CD14-positive monocyte (primary cell): ENCODE measurements at places on chromosomes 13 and 19.

DNA sequence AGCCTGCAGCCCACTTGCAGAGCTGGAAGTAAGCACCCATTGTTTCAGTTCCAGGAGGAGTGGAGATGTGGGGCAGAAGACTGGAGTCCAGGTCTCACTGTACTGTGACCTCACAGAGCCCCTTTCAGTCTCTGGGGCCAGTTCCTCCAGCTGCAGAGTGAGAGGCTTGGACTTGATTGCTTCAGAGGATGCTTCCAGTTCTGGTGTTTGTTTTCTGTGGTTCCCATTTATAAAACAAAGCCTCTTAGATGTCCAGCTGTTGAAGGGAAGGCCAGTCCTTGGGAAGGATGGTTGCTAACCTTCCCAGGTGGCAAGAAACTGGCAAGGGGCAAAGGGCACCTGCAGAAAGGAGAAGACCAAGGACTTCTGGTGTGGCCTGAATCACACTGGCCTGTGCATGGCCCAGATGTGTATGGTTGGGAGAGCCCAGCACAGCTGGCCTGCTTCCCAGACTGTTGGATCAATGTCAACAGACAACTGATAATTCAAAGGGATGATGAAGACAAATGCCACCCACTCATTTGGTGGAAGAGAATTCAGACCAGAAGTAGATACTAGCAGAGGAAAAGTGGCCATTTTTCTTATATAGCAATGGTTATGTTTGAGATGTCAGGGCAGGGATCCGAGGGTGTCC, 218.5 kb downstream of the ZNF536 start:
- no peak for DNase-seq

DNA sequence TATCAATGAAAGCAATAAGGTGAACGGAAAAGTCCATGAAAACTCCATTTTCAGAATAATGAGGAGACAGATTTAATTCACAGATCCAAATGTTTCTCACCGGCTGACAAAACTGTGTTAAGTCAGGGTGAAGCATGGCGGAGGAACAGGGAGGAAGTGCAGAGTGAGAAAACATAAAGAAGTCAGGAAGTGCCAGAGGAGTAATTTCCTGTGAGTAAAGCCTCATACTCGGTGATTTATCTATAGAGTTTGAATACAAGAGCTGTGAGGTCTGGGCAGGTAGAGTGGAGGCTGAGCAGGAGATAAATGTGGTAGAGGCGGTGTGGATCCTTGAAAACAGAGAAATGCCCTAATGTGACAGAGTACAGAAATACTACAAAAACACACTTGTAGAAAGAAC, 11.4 kb downstream of the CARD8 start:
- peak; percentile 41 for DNase-seq

DNA sequence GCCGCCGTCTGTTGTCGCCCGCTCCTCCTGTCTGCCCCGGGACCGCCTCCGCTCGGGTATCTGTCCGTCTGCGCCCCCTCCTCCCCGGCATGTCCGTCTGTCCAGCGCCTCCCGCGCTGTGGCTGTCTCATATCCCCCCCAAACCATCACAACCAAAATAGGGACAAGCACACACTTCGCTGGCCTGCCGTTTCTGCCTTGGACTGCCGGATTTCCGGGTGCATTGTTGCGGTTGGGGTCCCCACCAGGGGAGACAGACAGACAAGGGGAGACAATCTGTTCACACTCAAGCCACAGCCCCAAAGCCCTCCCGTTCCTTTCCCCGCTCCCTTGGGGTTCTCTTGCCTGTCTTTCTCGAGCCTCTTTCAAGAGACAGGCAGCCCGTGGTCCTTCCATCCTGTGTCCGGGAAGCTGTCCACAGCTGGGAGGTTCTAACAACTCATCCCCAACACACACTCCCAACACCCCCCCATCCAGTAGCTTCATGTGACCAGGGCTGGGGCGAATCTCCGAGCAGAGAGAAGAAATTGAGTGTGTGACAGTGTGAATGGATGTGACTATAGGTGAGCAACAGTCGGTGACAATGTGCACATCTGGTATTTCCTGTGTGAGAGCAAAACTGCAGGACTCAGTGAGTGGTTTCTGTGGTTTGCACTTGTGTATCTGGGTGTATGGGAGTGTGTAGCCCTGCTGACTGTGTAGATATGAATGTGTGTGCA, 16.5 kb upstream of the FOSB start:
- peak; percentile 81 for DNase-seq

- DNase-seq, result no peak
Measured at GRCh38 chr13:91745967-91746366, 347.5 kb downstream of the GPC5 start.

- DNase-seq, result peak; percentile 32
Measured at GRCh38 chr13:95603887-95604555, 40.5 kb downstream of the DZIP1 start.

DNA sequence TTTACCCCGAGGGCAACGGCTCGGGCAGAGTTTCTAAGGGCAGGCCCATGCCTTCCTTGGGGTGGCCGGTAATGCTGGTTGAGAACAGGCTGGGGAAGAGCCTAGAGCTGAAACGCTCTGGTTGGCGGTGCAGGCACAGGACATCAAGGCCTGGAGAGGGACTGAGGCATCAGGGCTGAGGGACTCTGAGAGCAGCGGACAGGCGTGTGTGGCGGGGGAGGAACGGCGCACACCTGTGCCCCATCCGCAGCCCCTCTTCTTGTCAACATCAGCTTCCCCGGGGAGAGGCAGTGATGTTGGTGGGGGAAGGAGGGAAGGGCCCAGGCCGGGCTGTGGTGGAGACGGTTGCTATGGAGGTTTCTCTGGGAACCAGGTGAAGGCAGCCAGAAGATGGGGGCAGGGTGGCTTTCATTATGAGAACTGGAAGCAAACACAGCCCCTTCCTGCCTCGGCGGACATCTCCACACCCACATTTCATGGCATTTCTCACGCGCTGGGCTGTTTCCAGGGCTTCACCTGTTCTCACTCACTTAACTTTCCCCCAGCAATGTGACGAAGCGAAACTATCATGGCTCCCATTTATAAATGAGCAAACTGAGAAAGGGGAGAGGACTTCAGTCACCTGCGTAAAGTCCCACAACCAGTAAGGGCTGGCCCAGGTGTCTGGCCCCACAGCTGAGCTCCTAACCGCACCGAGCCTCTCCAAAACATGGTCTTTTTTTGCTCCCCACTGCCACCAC, 8.2 kb upstream of the ATF5 start:
- no peak for DNase-seq

DNA sequence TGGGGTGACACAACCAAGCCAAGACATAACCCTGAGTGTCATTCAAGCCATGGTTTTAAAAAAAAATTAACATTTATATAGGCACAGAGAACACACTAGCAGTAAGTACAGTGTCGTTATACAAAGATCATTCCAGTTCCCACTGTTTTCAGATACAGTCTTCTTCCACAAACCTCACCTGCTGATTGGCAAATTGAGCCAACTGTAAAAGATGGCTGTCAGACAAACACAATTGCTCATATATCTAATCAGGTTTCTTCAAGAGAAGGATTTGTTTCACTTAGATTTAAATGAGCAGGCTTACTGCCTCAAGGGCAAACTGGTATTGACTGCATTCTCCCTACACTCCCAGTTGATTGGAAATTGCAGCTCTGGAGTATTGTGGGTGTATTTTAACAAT, 308.9 kb downstream of the RBM26 start:
- no peak for DNase-seq

- DNase-seq, result peak; percentile 37
Measured at GRCh38 chr19:8609279-8610040, 1.1 kb downstream of the ADAMTS10 start.

DNA sequence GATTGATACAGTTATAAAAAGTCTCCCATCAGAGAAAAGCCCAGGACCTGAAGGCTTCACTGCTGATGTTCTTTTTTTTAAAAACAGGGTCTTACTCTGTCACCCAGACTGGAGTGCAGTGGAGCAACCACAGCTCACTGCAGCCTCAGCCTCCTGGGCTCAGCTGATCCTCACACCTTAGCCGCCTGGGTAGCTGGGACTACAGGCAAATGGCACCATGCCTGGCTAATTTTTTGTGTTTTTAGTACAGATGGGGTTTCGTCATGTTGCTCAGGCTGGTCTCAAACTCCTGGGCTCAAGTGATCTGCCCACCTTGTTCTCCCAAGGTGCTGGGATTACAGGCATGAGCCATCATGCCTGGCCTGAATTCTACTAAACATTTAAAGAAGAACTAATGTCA, 33.1 kb downstream of the TEX29 start:
- DNase-seq, result no peak

DNA sequence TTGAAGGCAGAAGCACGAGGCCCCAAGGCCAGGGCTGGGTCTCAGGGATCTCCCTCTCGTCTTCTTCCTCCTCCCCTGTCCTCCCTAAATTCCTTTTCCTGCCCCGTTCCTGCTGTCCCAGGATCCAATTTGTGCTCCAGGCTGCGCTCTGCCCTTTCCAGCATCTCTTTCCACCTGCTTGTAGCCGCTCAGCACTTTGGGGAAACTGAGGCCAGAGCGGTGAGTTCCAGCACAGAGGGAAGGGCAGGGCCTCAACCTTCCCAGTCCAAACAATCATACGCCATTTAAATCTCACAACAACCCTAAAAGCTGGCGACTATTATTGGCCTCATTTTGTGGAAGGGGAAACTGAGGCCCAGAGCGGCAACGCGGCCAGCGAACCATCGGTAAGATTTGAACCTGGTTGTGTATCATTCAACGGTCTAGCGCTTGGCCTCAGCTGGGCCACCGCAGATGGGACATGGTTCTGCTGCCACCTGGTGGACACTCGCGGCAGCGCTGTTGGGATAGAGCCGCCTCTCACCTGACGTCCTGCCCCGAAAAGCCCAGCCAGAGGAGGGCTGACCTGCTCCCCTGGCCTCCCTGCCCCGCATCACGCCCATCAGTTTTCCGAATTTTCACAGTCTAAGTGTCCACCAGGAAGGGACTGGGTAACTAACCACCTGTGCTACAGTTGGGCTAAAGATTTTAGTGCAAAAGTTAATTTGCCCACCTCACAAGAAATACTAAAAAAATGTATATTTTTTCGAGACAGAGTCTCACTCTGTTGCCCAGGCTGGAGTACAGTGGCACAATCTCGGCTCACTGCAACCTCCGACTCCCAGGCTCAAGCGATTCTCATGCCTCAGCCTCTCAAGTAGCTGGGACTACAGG, 4.2 kb upstream of the RPL18A start:
- peak; percentile 75 for DNase-seq

- no peak for DNase-seq
Measured at GRCh38 chr13:75445717-75446499, 36.1 kb downstream of the TBC1D4 start.
